Stimulated activated CD8-positive, alpha-beta memory T cell treated with anti-CD3 and anti-CD28 coated beads, Interleukin-7, amount 100 ng/mL, for 4 hours (primary cell): ENCODE measurements at places on chromosomes 1 and 21.

DNA sequence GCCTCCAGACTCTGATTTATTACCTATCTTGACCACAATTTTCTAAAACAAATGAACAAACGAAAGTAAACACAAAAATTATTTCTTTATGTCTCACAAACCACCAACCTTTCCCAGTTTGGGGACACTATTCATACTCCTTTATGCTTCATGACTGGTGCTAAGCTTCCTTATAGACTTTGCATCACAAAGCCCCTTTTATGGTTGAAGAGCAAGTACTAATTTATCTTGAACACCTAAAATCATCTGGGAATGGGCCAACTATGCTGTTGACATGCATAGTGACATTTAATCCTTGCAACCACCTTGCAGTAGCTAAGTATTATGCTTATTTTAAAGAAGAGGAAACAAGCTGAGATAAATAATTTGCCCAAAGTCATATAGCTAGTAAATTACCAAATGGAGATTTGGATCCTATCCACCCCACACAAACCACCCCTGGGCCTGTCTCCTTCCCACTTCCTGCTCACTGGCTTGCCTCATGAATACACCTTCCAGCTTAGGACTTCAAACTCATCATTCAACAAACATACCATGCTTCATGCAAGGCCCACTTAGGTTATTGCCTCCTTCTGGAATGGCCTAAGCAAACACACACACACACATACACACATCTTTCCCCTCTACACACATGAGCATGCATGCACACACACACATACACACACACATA is 192.2 kb downstream of the PLPP3 start:
- no peak for DNase-seq

DNA sequence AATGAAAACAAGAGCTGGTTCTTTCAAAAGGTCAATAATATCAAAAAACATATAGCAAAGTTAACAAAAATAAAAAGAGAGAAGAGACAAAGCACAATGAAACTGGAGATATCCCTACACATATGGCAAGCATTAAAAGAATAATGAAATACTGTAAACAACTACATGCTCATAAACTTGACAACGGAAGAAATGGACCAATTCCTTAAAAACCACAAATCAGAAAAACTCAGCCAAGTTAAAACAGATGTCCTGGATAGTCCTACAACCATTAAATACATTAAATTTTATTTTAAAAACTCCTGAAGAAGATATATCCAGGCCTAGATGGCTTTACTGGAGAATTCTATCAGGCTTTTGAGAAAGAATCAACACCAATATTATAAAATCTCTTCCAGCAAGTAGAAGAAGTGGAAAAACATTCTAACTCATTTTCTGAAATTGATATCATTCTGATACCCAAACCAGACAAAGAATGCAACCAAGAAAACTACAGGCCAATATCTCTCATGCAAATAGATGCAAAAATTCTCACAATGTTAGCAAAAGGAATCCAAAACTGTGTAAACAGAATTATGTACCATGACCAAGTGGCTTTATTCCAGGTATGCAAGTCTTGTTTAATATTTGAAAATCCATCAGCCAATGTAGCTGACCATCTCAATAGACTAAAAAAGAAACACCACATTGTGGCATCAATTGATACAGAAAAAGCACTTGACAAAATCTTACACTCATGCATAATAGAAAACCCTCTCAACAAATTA is 56.1 kb upstream of the LRRC7 start:
- no peak for DNase-seq

DNA sequence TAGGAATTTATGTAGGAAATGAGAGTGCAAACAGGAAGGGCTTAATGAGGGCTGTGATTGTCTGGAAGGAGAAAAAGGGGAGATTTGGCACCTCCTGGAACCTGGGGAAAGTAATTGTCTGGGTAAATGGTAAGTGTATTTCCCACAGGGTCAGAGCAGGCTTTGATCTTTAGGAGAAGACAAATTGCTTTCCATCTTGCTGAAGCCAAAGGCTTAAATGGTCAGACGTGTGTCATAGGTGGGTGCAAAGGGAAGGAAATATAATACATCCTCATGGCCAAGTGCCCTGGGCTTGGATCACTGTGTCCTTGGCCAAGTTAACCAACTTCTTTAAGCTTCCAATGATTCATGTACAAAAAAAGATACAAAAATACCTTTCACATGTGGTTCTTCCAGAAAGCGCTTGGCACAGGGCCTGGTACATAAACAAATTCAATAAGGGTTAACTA is 1.3 kb upstream of the DUSP23 start:
- no peak for DNase-seq

- no peak for DNase-seq
These were observed 324.8 kb downstream of the SMYD3 start for GRCh38 chr1:246182149-246182851.

DNA sequence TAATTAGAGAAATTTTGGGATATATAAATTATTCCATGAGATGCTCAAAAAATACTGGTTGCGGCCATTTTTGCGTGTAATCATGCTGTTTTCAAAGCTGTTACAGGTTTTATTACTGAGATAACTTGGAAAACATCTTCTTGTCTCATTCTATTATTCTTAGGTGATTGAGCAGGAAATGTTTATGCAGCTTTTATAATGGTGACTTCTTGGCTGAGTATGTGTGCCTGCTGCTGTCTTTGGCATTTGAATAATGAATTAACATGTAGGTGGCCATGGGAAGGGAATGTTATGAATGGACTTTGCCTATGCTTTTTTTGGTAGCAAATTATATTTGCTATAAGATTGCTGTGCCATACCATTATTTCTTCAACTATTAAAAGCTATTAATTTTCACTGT is 52.5 kb downstream of the RASAL2 start:
- DNase-seq: no peak

GRCh38 chr1:165905853-165906252 is 78.4 kb downstream of the UCK2 start:
- no peak for DNase-seq

GRCh38 chr1:180585994-180586359 is 27.2 kb downstream of the OVAAL start:
- no peak for DNase-seq

GRCh38 chr1:17923666-17924065 is 168.5 kb downstream of the ACTL8 start:
- no peak for DNase-seq

DNA sequence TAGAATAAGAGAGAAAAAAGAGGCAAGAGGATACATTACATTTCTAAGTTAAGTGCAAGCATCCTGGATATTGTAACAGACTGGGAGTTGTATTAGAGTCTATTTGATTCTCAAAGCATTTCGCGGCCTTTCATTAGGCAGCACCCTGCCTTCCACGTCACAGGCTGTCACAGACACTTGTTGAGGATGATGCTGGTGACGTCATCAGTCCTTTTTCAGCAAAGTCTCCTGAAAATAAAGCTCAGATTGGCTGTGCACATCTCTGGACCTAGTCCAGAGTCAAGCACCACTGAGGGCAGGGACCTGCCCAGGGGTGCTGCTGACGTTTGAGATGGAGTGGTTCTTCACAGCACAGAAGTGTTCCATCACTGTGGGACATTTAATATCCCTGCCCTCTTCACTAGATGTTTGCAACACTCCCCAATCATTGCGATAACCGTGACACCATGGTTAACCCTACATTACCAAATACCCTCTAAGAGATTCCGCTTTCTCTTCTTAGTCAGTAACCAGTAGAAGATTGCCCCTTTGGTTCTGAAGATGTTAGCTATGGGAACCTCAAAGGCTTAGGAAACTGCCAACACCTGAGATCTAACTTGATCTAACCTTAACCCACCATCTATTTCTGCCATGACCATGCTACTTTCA is 72.7 kb upstream of the F3 start:
- no peak for DNase-seq

DNA sequence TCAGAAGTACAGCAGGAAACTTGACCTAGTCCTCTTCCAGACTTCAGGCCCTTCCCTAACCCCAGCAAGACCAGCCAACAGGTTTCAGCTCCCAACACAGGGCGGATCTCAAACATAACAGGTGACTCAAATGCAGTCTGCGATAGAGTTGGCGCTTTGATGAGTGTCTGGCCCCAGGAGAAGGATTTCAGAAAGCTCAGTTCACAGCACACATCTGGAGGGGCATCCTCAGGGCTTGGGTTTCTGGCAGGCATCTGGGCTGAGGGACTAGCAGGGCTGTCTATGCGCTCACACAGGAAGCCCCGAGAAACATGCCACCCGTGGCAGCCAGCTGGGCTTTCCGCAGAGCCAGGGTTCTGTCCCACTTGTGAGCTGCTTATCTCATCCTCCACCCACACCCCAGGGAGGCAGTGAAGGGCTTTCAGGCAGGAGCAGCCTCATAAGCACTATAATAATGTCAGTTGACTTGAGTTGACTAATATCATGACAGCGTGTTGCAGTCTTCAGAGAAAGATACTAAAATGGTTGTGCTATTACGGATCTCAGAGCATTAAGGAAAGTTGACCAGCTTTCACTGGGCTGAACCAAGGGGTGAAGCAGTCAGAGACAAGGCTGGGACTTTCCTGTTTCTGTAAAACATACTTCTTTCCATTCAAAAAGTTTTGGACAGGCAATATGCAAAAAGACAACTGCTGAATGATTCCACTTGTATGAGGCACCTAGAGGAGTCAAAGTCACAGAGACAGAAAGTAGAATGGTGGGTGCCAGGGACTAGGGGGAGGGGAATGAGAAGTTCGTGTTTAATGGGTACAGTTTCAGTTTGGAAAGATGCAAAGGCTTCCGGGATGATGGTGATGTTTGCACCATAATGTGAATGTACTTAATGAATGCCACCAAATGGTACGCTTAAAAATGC is 233.0 kb upstream of the IRF2BP2 start:
- peak; percentile 66 for DNase-seq

DNA sequence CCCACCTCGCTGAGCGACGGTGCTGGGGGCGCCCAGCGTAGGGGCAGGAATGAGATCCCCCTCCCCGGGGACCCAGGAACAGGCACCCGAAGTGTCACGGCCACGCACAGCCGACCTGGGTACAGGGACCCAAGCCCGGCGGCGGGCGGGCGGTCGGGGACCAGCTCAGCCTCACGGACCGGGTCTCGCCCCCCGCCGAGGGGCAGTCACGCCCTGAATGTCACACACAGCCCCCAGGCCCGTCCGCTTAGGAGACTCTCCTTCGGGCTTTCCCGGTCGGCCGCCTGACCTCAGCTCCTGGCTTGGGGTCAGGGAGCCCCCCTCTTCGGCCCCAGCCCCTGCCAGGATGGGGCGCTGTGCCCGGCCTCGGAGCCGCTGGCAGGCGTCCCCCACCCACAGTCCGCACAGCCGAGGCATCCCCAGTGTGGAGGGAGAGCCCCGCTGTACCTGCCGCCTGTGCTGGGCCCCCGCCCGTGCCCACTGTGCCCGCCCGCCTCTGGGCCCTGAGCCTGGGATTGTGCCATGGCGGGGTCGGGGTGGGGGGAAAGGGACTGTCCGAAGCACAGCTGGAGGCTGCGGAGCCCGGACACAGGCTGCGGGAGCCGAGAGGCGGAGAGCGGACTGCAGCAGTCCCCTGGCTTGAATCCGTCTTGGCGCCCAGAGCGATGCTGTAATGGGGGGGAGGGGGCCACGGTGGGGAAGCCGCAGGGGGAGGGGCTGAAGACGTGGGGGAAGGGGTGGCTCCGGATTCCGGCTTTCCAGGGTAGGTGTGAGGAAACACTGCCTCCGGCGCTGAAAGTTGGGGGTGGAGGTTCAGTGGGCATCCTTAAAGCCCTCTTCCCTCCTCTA is 627 bp upstream of the DLGAP3 start:
- DNase-seq: no peak

DNA sequence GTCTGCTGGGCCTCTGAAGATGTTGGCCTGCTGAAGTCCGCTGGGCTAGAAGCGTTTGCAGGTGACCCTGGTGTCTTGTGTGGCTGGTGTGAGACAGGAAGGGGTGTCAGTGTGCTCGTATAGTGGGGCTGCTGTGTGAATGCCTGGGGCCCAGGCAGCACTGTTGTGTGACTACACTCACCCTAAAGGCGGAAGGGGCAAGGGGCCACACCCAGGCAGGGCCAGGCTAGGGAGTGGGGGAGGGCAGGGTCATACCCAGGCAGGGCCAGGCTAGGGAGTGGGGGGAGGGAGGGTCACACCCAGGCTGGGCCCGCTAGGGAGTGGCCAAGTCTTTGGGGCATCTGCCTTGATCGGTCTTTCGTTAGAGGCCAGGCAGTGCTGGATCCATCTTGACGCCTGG is 25.0 kb downstream of the PDXK start:
- no peak for DNase-seq

DNA sequence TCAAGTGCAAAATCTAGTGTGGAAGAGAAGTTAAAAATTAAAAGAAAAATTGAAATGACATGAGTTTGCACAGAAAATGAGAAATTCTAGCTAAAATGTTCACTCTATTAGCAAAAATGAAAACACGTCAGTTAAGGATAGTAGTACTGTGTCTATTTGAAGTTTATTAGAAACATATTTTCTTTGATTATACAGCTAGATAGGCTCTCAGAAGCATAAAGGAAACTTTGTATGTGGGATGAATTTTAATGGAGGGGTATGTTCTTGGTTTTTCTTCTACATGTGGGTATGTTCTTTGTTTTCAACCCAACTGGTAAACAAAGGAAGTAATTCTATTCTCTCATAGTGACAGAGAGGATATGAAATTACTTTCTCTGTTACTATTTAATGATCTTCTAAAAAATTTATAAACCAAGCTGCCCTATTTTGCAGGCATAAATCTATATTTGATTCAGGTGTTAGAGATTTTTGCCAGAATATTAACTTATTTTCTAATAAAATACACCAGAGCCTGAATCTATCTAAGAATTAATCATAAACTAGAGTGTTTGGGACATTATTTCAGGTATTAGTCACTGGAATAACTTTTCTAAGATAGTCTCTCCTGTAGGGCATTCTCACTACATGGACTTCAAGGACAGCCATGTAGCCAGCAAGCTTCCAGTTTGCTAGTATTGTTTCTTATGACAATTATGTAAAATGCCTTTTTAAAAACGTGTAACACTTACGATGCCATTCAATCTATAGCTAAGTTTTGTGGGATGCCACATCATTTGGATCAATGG is 15.8 kb downstream of the GPSM2 start:
- DNase-seq: no peak

- DNase-seq: peak; percentile 69
These were observed 134.0 kb upstream of the BARHL2 start for GRCh38 chr1:90850898-90851710.

- DNase-seq: no peak
These were observed 51.4 kb downstream of the ACBD3 start for GRCh38 chr1:226135059-226135651.

- DNase-seq: no peak
These were observed 3.1 kb downstream of the KIFAP3 start for GRCh38 chr1:170071378-170071777.

- no peak for DNase-seq
These were observed 3.5 kb upstream of the PHC2 start for GRCh38 chr1:33434363-33434750.

DNA sequence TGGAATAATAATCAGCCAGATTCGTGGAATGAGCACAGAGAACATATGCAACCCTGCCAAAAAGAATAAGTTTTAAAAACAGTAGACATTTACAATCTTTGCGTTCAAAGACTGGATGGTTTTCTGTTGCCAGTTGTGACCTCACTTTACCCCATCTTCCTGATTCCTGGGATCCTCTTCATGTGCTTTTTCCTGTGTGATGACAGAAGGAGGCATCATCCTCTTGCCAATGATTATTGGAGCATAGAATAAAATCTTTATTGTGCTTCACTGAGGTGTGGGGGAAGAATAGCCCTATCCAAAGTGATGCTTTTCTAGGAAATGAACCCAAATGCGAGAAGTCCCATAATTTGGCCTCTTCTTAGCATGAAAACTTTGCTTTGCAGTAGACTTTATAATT is 15.0 kb upstream of the BARHL2 start:
- DNase-seq: no peak
